Astrocyte of the cerebellum (primary cell): ENCODE measurements at places on chromosomes 4 and X.

- DNase-seq: no peak
These were observed 300.3 kb downstream of the CAMK2D start for GRCh38 chr4:113461281-113461680.

DNA sequence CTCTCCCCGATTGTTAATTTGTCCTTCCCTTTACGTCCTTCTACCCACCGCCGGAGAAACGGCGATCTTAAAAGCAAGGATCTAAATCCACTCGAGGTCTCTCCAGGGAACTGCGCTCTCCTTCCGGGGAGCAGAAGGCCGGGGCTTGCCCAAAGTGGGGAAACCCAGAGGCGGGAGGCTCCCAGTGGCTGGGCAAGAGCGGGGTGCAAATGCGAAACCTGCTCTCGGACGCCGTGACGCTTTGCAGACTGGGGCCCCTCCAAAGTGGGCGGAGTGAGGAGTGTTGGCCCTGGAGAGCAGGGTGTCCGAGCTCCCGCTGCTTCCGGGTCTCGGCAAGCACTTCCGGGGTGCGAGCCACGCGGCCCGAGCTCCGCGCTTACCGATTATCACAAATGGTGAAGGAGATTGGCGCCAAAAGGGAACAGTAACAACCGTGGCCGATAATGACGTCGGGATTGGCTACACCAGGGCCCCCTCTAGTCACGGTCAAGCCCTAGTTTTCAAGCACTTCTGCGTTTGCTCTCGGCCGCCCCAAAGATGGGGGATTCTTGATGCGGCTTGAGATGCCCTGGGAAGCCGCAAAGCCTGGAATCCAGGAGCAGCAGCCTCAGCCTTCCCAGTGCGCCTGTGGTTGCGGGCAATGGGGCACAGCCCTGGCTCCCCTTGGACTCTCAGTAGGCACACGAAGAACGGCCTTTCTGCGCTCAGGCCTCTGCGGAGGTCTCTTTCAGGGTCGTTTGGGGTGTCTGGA lies 29.0 kb downstream of the HAND2 start:
- DNase-seq: no peak

GRCh38 chr4:125765941-125766340 lies 451.2 kb downstream of the FAT4 start:
- no peak for DNase-seq

GRCh38 chr4:32551943-32552342 lies 1831.8 kb downstream of the PCDH7 start:
- no peak for DNase-seq

DNA sequence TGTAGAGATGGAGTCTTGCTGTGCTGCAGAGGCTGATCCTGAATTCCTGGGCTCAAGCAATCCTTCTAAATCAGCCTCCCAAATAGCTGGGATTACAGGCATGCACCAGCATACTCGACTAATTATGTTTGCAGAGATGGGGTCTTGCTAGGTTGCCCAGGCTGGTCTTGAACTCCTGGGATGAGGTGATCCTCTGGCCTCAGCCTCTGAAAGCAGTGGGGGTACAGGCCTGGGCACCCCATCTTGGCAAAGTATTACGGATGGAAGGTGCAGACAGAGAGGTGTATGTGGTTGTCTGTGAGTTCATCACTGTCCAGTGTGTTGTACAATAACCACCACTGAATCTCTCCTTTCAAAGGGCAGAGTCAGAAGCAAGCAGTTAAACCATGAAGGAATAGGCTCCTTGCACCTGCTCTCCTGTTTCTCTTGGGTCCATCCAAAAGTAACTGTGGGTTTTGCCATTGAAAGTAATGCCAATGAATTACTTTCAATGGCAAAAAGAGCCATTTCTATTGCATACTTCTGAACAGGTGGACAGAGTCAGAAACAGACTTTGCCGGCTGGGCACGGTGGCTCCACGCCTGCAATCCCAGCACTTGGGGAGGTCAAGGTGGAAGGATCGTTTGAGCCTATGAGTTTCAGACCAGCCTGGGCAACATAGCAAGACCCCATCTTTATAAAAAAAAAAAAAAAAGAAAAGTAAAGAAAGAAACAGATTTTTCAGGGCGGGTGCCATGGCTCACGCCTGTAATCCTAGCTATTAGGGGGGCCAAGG lies 7.0 kb upstream of the AKAP17A start:
- DNase-seq: no peak

DNA sequence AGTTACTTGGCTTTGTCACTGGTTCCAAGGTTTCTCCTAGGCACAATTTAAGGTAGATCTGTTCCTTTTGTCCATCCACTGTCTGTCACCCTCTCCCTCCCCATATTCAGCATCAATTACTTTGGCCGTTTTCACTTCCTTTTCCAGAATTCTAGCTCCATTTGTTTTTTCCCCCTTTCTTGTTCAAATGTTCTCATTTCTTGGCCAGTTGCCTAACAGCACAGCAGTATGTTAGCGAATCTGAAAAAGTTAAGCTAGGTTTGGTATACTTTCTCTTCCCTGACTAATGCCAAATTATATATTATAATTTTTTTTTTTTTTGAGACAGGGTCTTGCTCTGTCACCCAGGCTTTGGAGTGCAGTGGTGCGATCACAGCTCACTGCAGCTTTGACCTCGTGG lies 409.1 kb upstream of the TEX13C start:
- no peak for DNase-seq

DNA sequence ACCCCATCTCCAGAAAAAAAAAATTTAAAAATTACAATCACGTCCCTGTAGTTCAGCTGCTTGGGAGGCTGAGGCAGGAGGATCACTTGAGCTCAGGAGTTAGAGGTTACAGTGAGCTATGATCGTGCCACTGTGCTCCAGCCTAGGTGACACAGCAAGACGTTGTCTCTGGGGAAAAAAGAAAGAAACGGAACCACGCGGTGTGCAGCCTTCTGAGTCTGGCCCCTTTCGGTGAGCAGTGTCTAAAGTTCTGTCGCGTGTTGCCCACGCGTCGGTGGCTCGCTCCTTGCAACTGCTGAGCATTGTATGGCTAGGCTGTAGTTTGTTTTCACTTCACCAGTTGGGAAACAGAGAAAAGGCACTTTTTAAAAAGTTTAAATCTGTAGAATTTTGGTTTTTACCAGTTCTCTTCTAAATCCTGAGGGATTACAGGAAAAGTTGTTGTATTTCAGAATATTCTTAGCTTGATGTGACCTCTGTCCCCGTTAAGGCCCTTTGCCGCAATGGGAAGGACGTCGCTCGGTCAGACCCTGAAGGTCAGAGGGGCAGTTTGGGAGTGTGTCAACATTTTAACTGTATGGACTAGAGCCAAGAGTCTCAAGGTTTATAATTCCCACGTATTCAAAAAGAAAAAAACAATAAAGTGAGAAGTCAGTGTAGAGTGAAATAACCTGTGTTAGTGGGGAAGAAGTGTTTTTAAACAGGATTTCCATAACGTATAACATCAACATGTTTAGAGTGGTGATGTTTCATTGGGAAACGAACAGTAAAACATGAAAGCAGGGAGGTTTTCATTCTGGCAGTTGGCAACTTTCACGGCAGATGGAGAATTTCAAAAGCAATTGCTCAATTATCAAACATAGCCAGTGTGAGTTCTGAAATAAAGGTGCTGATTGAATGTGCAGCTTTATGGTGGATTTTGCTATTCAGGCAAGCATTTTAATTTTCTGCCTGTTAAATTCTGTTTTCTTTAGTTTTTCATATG lies 45.8 kb upstream of the MSANTD1 start:
- DNase-seq: no peak

- no peak for DNase-seq
These were observed 2.9 kb upstream of the MSL3 start for GRCh38 chrX:11754958-11755645.

GRCh38 chr4:150127757-150128156 lies 49.5 kb downstream of the DCLK2 start:
- no peak for DNase-seq

DNA sequence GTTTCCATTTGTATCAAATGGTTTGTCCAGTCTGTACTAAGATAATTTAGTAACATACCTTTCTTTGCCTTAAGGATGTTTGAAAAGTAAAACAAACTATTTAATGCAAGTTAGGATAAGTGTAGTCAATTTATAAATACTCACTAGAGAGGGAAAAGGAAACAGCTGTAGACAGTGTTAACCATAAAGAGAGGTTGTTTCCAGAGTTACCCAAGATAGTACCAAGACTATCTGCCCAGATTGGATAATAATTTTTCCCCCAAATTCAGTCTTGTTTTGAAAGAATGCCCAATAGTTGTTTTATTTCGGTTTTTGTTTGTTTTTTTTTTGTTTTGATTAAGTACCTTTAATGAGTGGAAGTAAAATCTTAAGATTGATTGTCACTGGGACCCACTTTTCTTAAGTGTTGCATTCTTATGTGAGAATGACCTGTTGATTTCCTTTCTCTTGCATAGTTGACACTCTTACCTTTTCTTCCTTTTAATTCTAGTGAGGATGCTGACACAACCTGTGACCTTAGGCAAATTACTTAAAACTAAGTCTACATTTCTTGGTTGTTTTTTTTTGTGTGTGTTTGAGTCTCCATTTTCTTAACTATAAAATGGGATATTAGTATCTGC lies 12.8 kb downstream of the AFF1 start:
- DNase-seq: no peak

GRCh38 chr4:48100256-48100655 lies 33.8 kb downstream of the TXK start:
- DNase-seq: no peak

GRCh38 chr4:141011901-141012315 lies 121.4 kb downstream of the RNF150 start:
- DNase-seq: no peak

DNA sequence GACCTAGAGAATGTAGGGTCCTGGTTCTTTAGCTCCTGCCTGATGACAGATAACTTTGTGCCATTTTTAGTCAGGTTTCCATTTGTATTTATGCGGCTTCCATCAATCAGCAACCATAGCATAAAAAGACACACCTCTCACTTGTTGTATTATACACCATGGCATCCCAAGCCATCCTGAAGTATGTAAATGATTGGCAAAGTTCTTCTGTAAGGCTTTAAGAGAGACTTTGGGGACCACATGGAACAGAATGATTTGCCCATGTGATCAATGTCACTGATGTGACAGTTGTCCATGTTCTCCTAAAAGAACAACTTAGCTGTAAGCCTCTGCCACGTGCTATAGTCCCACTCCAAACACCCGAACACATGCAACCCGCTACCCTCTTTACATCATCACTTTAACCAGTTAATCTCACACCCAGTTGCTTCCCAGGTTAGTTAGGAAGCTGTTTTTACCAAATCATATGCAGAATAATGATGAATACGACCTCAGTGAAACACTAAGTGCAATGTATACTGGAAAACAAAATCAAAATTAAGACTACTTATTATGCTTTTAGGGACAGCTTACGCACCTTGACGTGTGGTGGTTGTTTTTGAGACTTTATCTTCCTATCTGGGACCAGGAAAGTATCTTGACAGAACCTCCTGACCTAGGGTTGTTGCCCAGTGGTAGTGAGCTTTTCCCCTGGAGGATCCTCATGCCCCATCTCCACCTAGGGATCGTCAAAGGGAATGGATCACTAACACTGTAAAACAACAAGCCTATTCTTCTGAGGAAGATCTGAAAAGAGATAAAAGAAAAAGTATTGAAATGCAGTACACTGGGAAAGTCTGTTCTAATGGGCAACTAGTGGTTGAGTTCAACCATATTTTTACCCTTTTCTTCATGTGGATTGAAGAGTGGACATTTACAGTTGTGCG lies 267.8 kb downstream of the CHIC1 start:
- no peak for DNase-seq

DNA sequence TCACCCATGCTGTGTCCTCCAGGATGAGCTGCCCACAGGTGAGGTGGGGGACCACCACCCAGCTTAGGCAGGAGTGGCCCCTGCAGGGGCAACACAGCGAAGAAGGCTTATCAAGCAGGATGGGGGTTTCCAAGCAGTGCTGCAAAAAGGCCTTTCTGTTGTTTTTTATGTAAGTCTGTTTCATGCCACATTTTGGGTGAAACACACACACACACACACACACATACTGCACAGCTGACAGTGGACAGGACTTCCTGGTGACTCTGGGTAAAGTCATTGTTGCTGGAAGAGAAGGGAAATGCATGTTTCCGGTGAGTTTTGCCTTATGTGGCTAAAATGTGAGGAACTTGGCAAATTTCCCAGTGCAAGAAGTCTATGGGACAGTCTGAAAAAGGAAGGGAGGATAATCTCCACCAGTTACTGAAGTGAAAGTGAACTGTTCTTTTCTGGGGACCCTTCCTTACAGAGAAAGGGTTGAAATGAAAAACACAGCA lies 119.2 kb downstream of the IRF2 start:
- peak; percentile 48 for DNase-seq

- DNase-seq: peak; percentile 66
These were observed 51.3 kb upstream of the NFKB1 start for GRCh38 chr4:102449751-102450352.

DNA sequence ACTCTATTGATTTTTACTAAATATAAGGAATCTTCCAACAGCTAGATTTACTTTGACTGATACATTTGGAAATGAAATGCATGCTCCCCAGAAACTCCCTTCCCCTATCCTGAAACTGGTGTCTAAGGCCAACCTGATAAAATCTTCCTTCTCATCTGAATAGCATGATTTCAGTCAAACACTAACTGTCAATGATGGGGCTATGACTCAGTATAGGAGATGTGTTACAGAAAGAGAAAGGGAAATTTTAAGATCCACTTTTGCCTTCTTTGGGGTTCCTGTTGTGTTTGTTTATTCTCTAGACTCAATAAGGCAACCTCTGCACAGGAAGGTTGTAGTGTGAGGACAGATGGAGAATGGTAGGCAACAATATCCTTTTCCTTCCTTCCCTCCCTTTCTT lies 160.7 kb downstream of the MOSPD2 start:
- no peak for DNase-seq

DNA sequence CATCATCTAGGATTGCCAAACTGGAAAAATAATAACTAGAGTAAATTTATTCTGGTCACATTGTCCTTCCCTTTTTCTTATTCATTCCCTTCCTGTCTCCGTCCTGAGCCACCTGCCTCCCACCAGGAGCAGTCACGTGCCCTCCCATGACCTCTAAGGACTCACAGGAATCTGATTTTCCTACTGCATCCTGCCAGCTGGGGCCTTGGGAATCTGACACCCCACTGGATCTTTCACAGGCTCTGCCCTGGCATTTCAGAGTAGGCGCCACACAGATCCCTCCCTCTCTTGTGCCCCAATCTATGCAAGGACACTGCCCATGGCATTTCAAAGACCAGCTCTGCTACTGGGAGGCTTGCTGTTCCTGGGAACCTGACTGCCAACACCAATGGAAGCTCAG lies 520.5 kb downstream of the PPARGC1A start:
- DNase-seq: no peak

- no peak for DNase-seq
These were observed 96.9 kb downstream of the NPFFR2 start for GRCh38 chr4:72128741-72129140.

GRCh38 chr4:24598025-24598424 lies 13.7 kb upstream of the DHX15 start:
- DNase-seq: no peak

DNA sequence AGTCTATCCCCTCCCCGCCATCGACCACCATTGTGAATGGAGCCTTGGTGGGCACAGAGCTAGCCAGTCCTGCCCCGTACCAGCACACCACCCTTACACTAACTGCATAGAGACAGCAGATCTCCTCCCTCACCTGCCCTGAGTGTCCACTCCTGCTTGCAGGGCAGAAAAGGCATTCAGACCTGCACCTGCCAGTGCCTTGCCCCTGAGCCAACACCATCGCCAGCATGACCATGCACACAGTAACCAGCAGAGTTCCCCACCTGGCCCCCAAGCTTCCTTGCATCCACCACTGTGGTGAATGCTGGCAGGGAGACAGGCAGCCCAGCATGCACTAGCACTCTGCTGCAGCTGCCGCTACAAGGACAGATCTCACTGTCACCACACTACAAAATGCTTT lies 397.1 kb downstream of the KLHL4 start:
- no peak for DNase-seq
